Stimulated activated CD4-positive, alpha-beta T cell treated with anti-CD3 and anti-CD28 coated beads, Interleukin-2, amount 100 ng/mL, for 24 hours (primary cell): ENCODE measurements at places on chromosomes 2 and 18.

DNA sequence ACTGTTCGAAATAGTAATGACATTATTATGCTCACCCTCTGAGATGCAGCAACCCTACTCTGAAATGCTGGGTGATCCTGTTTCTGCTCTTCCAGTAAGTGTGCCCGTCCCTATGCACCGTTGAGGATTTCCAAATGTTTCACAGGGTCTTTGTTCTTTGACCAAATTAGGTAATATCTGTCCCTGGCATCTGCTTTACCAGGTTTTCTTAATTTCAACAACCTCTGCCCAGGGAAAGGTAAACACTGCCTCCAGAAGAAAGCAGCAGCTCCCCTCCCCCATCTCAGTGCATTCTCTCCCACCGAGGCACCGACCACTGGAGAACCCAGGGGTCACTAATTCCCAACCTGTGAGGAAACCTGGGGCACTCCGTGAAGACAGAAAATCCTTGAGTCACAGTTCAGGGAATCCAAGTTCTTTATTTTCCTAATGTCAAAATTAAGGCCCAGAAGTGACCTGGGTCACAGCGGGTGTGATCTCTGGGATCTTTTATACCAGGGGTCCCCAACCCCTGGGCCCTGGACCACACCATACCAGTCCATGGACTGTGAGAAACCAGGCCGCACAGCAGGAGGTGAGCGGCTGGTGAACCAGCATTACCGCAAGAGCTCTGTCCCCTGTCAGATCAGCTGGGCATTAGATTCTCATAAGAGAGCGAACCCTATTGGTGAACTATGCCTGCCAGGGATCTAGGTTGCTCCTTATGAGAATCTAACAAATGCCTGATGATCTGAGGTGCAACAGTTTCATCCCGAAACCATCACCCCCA is 1.2 kb upstream of the GRB14 start:
- DNase-seq, result no peak

DNA sequence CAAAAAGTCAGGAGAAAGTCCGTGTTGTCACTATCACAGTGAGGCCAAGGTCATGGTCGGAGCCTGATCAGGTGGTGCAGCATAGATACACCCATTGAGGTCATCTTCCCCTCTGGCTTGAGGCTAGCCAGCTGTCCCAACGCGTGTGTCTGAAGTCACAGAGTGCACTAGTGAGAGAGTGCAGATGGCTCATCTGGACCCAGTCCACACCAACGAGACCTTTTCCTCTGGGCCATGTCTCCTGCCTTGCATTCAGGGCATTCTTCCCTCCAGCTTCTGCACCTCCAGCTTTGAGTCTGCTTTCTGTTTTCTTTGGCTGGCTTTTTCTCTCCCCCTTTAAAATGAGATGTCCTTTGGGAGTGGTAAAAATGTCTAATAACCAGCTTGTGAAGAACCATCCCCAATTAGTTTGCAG is 146.9 kb downstream of the TDRD15 start:
- DNase-seq, result no peak

DNA sequence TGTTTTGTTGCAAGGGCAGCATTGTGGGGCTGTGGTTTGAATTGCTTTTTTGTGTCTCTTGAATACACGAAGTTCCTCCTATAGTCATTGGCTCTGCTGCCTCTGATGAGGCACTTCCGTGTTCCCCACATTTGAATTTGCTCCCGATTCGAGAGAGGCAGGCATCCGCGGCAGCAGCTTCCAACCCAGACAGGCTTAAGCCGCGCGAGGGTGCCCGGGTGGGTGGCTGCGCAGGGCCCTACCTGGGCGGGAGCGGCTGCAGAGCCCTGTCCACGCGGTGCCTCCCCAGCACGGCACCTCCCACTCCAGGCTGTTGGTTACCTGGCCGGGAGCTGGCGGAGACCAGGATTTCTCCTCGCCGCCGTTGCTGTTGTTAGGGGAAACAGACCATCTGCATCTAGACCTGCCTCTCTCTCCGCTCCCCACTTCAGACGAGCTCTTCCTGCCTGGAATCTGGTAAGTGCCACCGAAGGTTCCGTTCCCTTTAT is 151.3 kb downstream of the NEDD4L start:
- DNase-seq, result peak; percentile 22

GRCh38 chr2:196853301-196854087 is 44.3 kb upstream of the C2orf66 start:
- DNase-seq, result no peak

DNA sequence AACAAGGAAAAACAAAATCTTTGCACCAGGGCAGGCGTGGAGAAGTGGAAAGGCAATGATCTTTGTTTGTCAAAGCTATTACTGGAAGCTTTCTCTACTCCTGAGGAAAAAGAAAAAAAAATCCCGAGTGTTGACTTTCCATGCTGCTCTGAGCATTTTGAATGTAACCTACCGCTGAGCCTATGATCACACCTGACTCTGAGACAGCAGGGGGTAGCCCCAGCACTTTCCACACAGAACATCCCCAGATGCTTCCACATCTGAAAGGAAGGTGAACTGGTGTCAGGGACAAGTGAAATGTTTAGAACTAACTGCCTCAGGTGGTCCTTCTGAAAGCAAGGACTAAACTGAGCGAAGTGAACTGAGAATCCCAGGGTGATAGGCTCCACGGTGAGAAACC is 1315.1 kb upstream of the DDX18 start:
- no peak for DNase-seq

DNA sequence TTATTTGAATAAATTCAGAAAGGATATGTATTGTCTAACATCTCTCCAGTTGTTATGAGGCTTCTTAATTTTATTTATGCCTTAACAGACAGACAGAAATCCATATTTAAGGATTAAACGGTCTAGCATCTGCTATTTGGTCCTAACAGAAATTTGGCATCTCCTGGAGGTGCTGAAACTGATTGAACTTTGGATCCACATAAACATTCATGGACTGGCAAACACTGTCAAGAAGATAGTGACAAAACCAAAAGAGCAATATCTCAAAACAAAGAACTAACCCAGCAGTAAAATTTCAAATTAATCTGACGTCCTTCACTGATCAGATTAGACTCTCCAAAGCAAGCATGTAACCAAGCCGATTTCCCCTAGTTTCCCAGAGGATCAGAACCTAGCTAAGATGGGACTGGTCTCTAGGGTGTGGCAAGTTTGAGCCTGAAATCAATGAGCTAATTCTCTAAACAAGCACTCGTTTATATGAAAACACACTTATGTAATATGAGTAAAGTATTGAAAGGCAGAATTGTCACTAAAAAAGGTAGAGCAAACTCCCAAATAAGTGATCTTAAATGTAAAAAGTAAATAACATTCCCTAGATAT is 139.5 kb downstream of the NOL4 start:
- DNase-seq, result no peak

- no peak for DNase-seq
Measured at GRCh38 chr2:119085613-119086012, 72.9 kb downstream of the C1QL2 start.

DNA sequence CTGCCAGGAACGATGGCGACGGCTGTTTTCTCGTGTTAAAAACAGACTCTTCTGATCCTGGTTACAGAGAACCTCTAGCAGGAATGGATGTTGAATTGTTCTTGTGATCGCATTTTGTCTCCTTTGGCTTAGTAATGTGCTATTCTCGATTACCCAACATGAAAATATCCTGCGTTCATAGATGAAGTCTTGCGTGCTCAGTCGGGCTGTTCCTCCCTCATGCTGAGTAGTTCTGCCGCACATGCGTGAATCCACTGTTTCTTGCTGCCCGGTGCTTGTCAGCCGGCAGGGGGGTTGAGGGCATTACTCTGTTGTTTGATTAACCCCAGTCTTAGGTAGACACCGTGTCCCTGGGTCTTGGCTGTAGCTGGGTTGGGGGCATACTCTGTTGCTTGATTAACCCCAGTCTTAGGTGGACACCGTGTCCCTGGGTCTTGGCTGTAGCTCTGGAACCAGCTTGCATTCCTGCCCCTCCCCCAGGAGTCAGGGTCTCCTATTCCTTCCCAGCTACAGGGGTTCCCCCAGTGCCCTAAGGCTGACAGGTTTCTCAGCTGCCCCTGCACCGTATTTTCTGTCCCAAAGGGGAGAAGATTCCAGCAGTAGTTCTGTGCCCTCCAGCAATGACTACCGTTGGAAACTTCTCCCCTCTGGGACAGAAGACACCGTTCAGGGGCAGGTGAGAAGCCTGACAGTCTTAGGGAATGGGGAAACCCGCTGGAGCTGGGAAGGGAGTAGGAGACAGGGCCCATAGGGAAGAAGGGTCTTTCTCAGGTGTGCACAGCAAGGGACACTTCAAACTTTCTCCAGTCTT is 22.1 kb upstream of the ASB1 start:
- no peak for DNase-seq

DNA sequence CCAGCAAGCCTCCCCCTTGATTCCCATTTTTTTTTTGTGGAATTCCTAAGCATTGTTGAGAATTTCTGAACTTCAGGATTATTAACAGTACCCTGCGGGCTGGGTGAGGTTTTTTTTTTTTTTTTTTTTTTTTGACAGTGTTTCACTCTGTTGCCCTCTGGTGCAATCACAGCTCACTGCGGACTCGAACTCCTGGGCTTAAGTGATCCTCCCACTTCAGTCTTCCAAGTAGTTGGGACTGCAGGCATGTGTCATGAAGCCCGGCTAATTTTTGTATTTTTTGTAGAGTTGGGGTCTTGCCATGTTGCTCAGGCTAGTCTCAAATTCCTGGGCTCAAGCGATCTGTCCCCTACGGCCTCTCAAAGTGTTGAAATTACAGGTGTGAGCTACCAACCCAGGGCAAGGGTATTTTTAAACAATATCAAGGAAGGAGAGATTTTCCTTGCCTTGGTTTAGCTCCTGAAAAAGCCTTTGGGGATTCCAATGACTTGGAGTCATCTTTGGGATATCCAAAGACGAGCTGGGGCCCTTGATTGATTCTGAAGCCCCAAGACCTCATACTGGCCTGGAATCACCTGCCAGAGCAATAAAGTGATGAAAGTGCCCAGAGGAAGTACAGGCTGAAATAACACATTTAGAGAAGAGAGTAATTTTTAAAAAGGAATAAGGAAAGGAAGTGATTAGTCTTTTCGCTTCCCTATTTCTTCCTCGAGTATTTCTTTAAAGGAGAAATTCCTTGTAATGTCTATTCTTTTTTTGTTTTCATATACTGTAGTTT is 240.2 kb downstream of the TGIF1 start:
- DNase-seq, result no peak

GRCh38 chr18:37429791-37430190 is 135.8 kb downstream of the CELF4 start:
- DNase-seq, result no peak

DNA sequence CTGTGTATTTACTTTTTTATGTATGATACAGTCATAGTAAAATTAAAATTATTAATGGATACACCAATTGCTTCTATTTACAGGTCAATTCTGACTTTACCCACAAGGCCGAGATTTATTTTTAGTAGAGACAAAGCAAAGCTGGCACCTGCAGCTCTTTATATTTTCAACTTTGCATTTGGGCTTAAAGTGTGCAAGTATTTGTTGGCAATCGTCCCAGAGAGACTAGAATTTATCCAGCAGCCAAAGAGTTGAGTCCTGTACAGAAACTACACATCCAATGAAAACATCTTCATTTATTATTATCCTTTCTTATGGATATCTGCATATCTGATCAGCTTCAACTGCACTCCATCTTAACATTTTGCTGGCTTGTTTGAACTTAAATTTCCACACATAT is 485.6 kb downstream of the SOX11 start:
- no peak for DNase-seq

- peak; percentile 74 for DNase-seq
Measured at GRCh38 chr2:42089340-42089925, 41.6 kb downstream of the PKDCC start.

DNA sequence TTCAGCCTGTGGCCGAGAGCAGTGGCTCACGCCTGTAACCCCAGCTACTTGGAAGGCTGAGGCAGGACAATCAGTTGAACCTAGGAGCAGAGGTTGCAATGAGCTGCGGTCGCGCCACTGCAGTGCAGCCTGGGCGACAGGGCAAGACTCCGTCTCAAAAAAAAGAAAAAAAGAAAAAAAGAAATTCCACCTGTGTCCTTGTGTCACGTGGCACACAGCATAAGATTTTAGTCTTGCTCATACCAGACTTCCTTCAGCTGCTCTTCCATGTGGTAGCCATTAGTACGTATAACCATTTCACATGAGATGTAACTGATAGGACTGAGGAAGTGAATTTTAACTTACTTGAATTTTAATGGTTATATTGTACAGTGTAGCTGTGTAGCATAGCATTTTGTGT is 4.0 kb downstream of the NOP58 start:
- no peak for DNase-seq

GRCh38 chr2:131417886-131418285 is 53.9 kb upstream of the RAB6D start:
- no peak for DNase-seq

GRCh38 chr2:127829845-127830246 is 18.9 kb upstream of the WDR33 start:
- DNase-seq, result peak; percentile 61

GRCh38 chr2:233168445-233168844 is 83.0 kb upstream of the ATG16L1 start:
- no peak for DNase-seq

- DNase-seq, result no peak
Measured at GRCh38 chr2:74847070-74847858, 13.3 kb downstream of the HK2 start.

DNA sequence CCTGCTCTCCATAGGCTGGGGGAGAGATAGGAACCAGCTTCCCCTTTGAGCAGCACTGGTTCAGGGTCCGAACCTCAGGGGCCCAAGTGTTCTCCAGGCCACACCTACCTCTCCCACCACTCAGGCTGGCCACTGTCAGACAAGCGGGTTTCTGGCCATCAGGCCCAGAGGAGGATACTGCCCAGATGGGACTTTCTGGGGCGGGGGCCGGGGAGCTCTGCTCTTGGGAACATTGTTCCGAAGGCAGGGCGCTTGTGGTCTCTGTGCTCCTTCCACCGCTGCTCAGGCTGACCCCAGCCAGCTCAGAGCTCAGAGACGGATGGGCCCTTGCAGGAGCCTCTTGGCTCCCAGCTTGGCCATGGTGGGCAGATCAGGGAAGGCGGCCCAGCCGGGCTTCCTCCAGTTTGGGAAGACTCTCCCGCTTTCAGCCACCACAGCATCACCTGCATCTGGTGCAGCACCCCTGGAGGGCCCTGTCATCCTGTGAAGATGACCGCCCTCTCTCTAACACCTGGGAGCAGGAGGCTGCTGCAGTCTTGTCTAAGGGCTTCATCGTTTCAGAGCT is 5.2 kb upstream of the TRAF3IP1 start:
- DNase-seq, result no peak

- no peak for DNase-seq
Measured at GRCh38 chr2:200863782-200864175, 679 bp downstream of the CLK1 start.

DNA sequence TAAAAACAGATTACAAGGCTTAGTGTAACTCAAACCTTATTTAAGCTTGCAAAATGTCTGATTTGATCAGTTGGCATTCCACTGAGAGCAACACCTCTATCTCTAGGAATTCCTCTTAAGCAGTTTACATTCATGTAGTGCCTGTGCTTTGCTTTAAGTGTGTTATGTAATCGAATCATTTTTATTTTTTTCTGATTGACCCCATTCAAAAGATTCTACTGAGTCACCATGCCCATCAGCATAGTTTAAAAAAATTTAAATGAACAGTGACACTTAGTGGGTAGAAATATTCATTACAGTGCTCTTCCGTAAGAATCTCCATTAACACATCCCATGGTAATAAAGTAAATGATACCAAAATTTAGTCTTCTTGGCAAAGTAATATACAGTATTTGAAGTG is 67.8 kb upstream of the SLC4A10 start:
- DNase-seq, result no peak

- no peak for DNase-seq
Measured at GRCh38 chr2:47195148-47195547, 40.0 kb upstream of the STPG4 start.

- no peak for DNase-seq
Measured at GRCh38 chr18:79402977-79403722, 7.4 kb downstream of the NFATC1 start.
